ENCODE measurements at places on chromosomes 6 and 20.

DNA sequence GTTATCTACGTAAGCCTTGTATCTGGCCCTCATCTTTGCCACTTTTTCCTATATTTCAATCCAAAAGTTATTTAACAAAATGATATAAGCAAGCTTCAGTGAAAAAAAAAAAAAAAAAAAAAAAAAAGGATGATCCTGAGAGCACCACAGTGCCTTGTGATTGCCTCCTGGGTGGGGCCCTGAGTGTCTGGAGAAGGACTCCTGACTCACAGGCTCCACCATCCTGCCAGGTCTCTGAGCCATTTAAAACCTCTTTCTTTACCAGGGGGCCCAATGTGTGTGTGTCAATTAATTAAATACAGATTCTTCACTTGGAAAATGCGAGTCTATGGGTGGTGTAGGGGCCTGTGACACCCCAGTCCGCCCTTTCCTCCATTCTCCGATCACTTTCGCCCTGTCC is 105.2 kb downstream of the SMOC2 start:
- no peak for DNase-seq
- H3K4me1 ChIP-seq: peaks cover 35% of the 10 kb centered on the region
- no peaks in the 10 kb centered on the region for H3K36me3 ChIP-seq
- peak overlapping the region; percentile 75 for H3K27ac ChIP-seq
- H3K27me3 ChIP-seq: no peaks in the 10 kb centered on the region

GRCh38 chr6:16160794-16161193 is 31.9 kb downstream of the MYLIP start:
- no peak for DNase-seq
- H3K36me3 ChIP-seq: peaks cover 7% of the 10 kb centered on the region
- peaks cover 10% of the 10 kb centered on the region for H3K4me1 ChIP-seq
- no peaks in the 10 kb centered on the region for H3K27me3 ChIP-seq
- H3K4me3 ChIP-seq: no peak overlapping the region

DNA sequence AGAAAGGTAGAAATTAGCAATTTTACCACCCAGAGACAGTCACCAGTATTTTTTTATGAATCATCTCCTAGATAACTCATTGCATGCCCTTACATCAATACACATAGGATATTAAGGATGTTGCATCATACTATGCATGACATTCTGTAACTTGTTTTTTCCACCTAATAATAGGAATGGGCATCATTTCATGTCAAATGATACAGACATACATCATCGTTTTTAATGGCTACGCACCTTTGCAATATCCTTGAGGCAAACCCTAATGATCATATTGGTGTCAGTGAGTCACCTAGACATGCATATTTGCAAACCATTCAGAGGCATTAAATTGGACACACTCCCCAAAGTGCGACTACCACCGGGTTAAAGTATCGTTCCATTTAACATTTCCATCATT is 309.7 kb upstream of the AGPAT4 start:
- peaks cover 9% of the 10 kb centered on the region for H3K4me1 ChIP-seq
- no peak overlapping the region for H3K4me3 ChIP-seq

- H3K4me1 ChIP-seq: no peaks in the 10 kb centered on the region
- no peak overlapping the region for H3K27ac ChIP-seq
- no peak for DNase-seq
Observed at GRCh38 chr6:1346101-1346500, 34.2 kb downstream of the FOXQ1 start.

- no peak overlapping the region for H3K27ac ChIP-seq
- no peak overlapping the region for H3K4me3 ChIP-seq
- DNase-seq: no peak
- peaks cover 9% of the 10 kb centered on the region for H3K27me3 ChIP-seq
Observed at GRCh38 chr20:33159713-33160112, 8.2 kb upstream of the BPIFA2 start.

Measured in osteocyte (in vitro differentiated cells).